ENCODE measurements at places on chromosomes 5 and 9. TPM values are rescaled to one million over a fixed set of nuclear protein-coding genes. Genes with fewer than 3 reads are reported as not detected.

DNA sequence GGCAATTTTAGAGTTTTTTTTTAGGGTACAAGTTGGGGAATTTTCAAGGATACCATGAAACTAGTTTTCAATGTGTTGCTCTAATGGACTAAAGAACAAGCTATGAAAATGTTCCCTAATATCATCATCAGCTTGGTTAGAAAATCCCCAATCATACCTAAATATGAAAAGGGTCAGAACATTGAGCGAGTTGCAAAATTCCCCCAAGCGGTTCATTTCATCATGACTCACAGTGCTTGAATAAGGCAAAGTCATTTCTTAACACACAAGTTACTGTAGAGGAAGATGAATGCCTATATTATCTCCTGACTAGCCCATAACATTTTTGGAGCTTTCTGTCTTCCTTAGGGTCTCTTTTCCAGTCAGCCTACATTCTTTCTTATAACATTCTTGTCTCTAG, 62.7 kb downstream of the ST8SIA4 start:
- no peak for DNase-seq

The NMUR2 gene
- not detected for total RNA-seq

- DNase-seq: peak; percentile 71
Measured at GRCh38 chr5:95620030-95620869, at the start of gene GPR150. GPR150 (plus strand) TSS chr5:95620087; CDS start chr5:95620276, 189 bp downstream.

The ACTBL2 gene
- total RNA-seq: not detected

DNA sequence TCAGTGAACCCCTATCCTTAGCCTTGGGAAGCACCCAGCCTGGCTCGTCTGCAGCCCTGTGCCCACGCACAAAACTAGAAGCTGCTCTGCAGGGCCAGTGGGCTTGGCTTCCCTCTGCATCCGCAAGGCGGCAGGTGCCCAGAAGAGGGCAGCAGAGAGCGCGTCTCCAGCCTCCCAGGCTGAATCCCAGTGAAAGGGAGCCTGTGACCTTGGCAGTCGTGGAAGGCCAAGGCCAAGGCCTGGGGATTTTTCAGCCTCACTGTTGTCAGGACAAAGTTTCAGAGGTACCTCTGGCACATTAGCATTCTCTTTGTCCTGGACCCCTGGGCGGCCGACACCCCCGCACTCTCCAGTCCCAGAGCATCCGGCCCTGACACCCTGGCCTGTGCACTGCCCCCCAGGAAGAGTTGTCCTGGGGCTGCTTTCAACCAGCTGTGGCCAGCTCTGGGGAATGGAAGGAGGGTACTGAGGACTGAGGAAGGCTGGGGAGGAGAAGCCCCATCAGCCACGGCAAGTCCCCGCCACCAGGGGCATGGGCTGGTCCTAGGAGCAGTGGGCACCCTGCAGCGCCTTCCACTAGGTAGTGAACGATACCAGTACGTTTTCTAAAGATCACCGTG, 63.6 kb upstream of the IL17B start:
- DNase-seq: peak; percentile 90

DNA sequence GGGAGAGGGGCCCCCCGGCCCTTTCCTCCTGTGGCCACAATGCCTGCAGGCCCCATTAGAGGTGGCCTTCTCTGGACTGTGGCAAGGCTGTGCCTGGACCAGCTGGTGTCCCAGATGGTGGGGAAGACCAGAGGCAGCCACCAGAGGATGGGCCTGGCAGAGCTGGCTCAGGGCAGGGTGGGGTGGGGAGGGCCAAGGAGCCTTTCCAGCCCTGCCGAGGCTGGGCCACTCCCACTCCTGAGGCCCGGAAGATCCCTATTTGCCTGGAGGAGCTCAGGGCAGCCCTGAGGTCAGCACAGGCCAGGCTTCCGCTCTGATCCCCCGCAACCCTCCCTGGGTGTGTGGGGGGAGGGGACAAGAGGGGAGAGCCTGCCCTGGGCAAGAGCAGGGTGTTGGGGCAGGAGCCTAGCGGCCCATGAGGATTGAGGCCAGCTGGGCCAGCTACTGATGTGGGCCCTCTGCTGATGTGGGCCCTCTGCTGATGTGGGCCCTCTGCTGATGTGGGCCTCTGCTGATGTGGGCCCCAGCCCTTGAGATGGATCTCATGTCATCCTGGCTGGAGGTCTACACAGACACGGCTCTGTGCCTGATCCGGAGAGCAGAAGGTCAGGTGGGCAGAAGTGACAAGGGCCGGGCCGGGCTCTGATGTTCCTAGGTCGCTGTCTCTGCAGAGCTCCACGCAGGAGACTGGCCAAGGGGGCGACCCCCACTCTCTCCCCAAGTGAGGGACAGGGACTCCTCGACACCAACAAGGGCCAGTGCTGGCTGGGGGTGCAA, 6.0 kb downstream of the MRPS2 start:
- DNase-seq: peak; percentile 56
